ENCODE measurements at places on chromosomes 3 and 15.

DNA sequence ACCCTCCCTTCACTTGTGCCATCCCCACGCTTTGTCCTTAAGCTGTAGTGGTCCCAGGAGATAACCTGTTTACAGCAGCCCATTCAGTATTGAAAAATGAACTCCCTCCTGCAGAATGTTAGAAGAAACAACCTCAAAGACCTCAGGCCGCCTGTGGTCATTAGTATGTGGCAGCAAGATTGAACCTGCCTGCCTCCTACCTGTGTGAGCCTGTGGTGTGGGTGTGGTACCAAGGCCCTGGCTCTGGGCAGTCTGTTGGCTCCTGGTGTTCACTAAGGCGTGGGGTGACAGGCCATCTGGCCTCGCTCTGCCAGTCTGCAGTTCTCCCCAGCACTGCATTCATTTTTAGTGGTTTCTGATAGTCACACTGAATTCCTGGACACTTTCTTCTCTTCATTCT is 21.0 kb downstream of the LSM3 start:
- no peak for DNase-seq

DNA sequence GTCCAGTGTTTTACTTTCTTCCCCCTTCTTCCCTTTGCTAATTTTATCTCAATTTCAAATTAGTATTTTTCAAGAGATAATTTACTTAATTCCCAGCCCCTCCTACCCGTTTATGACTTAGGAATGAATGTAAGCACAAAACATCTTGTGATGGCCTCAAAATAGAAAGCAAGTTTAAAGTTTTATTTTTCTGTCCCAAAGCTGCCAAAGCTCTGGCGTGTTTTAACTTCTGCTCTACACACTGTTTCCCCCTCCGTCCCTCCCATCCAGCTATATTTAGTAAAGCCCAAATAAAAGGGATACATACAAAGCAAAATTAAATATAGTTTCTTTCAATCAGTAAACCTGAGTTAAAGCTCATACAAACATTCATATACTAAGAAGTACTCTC is 59.9 kb downstream of the IGF2BP2 start:
- no peak for DNase-seq

DNA sequence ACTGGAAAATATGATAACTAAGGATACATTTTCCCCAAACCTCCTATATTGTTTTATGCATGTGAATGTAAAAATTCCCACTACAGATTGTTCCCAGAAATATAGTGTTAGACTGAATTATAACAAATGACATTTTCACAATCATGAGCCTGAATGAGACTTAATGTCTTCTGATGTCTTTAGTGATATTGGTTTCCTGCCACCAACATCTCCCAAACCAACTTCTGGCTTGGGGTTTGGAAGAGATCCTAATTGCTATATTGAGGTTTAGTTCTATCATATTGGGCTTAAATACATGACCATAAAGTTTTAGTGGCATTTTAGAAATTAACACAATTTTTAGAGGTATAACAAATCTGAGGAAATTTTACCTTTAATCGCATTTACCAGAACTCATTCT is 445.3 kb upstream of the CCDC54 start:
- no peak for DNase-seq

DNA sequence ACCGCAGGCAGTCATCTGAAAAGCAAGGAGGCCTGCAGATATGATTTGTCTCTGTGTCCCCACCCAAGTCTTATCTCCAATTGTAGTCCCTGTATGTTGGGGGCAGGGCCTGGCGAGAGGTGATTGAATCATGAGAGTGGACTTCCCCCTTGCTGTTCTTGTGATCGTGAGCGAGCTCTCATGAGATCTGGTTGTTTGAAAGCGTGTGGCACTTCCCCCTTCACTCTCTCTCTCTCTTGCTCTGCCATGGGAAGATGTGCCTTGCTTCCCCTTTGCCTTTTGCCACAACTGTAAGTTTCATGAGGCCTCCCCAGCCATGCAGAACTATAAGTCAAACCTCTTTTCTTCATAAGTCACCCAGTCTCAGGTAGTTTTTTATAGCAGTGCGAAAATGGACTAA is 83.3 kb downstream of the TMCO5A start:
- peak; percentile 33 for DNase-seq

- DNase-seq = no peak
Observed at GRCh38 chr15:44087578-44088465, 107.2 kb downstream of the FRMD5 start.

Measured in CMK (cell line).